Fibroblast of skin of right biceps (primary cell): ENCODE measurements at places on chromosomes 5 and 9.

- DNase-seq: peak; percentile 31
These were observed 35.7 kb upstream of the ORM1 start for GRCh38 chr9:114287001-114287762.

DNA sequence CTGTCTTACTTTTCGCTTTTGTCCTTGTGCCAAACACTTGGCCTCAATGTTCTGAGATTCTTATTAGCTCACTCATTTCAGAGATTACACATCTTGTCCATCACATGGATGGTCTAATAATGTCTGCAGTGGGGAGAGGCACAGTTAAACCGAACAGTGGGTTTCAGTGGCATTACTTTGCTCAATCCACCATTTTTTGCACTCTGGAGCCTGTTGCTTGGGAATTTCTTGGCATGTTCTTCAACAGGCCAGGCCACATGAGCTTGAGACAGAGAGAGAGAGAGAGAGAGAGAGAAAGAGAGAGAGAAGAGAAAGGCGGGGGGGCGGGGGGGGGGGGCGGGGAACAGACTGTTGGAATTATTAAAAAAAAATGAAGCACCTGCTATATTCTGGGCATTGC is 1327.8 kb upstream of the WWC1 start:
- no peak for DNase-seq

DNA sequence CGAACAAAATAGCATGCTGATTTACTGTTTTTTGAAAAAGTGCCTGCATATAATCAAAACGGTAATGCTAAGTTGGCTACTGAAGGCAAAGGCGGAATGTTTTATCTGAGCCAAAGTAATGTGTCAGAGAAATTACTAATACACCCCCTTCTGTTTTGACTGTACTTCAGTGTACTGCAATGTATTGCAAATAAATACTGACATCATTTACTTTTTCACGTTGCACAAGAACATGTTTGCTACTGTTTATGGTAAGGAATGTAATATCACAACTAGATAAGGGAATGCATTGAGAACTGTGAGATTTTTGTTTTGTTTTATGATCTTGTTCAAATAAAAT is 813 bp upstream of the AGTPBP1 start:
- DNase-seq: peak; percentile 61

DNA sequence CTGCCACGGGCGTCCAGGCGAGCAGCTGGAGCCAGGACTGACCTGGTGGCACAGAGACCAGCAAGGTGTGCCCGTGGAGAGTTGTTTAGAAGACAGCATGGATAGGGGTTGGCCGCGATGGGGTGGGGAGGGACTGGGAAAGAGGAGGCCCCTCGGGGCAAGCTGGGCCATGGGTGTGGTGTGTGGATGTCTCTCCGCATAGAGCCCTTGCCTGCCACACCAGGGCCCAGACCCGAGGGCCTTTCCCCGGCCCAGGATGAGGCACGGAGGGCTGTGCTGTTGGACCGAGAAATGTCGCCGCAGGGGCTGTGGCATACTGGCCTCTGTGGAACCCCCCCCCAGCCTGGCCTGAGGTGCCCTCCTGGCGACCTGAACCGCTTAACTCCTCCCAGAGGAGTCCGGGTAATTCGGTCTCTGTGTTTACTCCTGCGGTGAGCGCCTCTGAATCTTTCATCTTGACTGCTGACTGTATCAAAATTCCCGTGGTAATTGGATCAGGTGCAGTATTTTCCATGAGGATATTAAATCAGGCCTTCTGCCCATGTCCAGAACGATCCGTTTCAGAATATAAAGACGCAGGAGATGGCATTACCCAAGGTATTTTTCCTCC is 22.5 kb upstream of the LAMC3 start:
- no peak for DNase-seq

DNA sequence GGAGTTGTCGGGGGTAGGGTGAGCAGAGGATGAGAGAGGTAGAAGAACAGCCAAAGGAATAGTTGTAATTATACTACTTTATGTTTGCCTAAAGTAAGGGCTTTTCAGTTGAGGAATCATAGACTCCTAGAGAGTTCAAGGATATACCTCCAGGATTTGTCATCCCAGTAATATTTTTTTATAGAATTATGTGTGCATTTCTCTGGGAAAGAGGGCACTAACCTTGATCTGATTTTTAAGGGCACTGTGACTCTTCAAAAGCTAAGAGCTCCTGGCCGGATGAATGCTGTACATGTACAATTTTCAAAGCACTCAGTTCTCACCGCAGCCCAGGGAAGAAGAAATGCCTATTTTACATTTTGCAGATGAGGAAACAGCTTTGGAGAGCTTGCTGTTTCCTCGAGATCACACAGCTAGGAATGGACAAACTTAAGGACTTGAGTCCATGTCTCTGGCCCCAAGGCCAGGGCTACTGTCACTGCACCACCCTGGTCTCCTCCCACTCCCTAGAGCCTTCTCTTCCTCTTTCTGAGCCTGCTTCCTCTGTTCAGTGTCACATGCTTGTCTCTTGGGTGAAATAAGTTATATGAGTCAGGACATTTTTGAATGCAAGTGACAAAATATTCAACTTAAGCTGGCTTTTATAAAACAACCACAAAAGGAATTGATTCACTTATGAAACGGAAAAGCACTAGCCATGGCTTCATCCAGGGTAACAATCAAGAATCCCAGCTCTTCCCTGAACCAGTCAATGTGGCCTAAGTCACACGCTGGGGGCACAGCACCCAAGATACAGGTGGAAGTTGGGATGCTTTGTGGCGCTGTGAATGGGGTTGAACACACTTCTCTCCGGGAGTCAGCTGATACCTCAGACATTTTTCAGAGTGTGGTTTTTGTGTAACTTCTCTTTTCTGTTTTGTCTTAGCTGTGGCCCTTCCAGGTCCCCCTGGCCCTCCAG is 45.7 kb upstream of the TGFBR1 start:
- DNase-seq: peak; percentile 66

GRCh38 chr9:127175319-127175715 is 52.9 kb upstream of the ANGPTL2 start:
- DNase-seq: no peak

DNA sequence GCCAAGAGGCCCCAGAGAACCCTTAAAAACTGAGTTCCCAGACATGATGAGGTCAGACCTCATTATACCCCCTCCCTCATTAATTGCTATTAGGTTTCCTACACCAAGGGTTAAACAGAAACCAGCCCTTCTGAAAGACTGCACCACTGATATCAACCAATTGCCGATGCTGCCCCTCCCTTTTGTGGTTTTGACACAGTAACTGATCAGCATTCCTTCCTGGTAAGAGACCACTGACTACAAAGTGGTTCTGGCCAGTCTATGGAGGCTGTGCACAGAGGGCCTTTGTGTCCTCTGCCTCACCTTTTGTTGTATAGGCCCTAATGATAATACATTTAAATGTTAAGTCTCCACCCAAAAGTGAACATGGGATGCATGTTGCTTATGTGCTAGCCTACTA is 201.5 kb downstream of the FRMD3 start:
- DNase-seq: peak; percentile 31

DNA sequence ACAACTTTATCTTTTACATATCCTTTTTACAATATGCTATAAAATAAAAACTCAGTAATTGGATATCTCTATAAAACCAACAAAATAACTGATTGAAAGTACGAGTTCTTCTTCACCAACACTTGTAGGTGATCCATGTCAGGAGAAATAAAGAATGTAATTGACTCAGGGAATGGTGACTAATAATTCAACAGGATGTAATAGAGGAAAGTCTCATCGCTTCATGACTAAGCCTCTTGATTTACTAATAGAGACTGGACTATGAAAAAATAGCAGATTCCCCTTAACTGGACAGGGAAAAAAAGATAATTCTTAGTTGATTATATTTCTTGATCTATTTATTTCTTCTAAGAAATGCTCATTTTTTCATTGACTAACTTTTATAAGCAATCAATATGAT is 507.7 kb upstream of the PTGER4 start:
- peak; percentile 59 for DNase-seq

DNA sequence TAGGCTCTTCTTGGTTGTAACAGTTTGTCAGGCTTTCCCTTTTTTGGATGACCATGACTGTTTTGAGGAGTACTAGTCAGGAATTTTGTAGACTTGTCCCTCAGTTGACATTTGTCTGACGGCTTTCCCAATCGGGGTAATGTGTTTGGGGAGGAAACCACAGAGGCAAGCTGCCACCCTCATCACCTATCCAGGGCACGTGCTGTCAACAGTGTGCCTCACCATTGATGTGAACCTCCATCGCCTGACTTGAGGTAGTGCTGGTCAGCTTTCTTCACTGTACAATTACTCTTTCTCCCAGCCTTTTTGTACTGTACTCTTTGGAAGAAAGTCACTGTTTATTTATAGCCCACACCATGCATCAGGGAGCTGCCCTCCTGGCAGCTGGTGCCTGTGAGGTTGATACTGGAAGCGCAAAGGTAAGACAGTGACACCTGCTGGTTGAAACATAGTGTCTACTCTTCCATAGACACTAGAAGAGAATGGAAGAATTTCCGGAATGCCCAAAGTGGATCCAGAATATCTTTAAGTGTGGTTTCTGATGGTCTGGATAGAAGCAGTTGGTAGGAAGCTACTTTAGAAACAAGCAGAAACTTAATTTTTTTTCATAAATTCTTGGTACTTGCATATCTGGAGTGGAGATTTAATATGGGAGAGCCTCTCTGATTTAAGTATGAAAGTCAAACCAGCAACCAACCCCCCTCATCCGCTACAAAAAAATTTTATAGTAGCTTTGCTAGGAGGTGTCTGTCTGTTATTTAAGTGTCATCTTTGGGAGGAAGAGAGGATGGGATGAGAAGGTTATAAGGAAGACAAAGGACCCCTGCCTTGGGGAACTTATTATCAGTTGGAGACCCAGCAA is 69.3 kb downstream of the SNX30 start:
- peak; percentile 71 for DNase-seq

GRCh38 chr5:56763711-56764466 is 51.5 kb upstream of the MAP3K1 start:
- peak; percentile 43 for DNase-seq

DNA sequence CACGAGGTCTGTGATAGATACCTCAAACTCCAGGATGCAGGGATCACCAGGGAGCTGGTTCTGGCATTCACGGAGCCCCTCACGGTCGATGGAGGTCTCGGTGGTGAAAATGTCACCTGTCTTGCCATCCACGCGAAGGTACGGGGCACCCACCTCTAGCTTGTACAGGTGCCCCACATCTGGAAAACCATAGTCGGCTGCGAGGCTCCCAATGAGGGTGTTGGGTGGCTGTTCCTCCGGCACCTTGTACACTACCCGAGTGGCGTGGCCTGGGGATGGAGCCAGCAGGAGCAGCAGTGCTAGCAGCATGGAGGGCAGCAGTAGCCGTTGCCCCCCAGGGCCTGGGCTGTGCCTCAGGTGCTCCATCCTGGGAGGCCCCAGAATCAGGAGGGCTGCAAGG is 9.2 kb downstream of the PCDH1 start:
- no peak for DNase-seq

- DNase-seq: peak; percentile 4
These were observed 286.1 kb downstream of the ANXA1 start for GRCh38 chr9:73437758-73438157.

GRCh38 chr9:115183436-115183835 is 65.5 kb upstream of the TNC start:
- no peak for DNase-seq

DNA sequence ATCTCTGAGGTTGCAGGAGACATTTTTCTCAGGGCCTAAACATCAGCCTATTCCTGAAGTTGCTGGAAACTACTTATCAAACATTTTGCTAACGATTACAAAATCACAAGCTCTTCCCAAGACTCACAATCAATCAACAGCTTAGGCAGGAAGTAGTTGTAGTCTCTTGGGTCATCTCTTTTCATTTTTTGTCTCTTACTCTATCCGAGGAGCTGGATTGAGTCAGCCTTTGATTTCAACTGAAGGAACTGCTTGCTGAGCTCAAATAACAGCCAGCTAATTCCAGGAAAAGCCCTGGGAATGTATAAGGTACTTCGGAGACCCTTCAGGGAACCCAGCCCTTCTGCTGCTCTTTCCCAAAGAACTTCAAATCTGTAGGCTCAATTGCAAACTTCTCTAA is 398.9 kb downstream of the PLK2 start:
- DNase-seq: peak; percentile 83

DNA sequence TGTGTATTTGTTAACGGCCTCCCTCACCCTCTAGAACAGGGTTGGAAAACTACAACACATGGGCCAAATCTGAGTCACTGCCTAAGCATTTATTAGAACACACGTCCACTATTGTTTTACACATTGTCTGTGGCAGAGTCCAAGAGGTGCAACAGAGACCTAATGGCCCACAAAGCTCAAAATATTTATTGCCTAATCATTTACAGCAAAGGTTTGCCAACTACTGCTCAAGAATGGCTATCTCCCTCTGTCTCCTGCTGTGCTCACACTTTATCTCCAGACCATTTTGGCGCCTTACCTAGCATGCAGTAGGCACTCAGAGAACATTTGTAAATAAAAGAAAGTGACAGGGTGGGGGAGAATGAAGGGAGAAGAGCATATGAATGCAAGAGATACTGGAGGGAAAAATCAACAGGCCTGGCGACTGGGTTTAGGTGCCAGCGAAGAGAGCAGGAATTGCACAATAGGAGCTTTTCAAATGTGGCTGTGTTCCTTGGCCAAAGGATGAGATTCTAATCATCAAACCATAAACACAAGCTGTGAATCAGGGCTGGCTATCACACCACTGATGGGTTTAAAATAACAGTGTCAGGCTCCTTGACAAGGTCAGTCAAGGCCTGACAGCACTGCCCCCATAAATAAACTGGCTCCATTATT is 80.3 kb downstream of the EPB41L4A start:
- DNase-seq: no peak

DNA sequence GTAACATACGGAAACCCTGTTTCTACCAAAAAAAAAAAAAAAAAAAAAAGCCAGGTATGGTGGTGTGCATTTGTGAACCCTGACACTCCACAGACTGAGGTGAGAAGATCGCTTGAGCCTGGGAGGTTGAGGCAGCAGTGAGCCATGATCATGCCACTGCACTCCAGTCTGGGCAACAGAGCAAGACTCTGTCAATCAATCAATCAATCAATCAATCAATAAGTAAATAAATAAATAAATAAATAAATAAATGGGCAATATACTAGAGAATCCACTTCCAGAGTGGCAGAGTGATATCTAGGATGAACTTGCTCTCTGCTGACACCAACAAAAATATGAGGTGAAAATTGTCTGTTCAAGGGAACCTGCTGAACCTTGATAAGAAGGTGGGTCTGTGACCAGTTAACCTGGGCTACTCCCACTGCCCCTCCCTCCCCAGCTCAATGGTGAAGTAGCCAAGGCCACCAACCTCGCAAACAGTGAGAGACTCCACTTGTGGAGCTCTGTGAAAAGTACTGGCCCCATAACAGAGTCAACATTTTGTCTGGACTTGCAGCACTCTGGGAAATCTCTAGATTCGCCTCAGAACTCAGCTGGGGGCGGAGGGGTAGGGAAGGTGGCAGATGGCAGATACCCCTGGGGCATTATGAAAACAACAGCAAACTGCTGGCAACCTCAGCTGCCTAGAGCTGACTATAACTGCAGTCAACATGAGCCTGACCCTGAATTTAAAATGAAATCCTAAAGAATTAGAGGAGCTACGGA is 163.7 kb downstream of the ROR2 start:
- DNase-seq: no peak

GRCh38 chr5:83474161-83474796 is 2.7 kb downstream of the VCAN start:
- DNase-seq: peak; percentile 96
